ENCODE measurements at places on chromosomes 2 and 18.
A peak's percentile ranks its signal among the peaks of the same experiment; 100 is the strongest.

GRCh38 chr18:5669585-5669984, 125.8 kb upstream of the EPB41L3 start:
- no peak for DNase-seq

DNA sequence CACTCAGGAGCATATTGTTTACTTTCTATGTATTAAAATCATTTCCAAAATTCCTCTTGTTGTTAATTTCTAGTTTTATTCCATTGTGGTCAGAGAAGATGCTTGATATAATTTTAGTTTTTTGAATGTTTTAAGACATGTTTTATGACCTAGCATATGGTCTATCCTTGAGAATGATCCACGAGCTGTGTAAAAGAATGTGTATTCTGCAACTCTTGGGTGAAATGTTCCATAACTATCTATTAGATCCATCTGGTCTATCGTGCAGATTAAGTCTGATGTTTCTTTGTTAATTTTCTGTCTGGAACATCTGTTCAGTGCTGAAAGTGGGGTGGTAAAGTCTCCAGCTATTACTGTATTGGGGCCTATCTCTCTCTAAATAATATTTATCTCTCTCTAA, 83.3 kb upstream of the EPAS1 start:
- DNase-seq: no peak

GRCh38 chr18:59996370-59996966, 96.7 kb downstream of the PMAIP1 start:
- DNase-seq: peak; percentile 58

DNA sequence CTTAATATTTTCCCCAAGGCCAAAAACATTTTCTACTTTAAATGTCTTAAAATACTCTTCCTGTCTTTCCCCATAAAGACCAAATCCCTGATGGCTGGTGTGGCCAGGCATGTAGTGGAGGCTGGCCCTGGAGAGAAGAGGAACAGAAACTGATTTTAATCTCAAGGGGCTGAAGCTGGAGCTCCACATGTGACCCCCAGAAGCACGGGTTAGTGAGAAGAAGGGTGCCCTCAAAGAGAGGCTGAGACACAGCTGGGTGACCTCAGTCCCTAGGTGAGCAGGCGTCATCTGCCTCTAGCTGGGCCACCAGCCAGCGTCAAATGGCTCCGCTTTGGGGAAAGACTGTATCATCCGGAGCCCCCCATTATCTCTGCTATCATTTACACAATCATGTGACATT, 19.3 kb upstream of the TMEM18 start:
- DNase-seq: no peak

DNA sequence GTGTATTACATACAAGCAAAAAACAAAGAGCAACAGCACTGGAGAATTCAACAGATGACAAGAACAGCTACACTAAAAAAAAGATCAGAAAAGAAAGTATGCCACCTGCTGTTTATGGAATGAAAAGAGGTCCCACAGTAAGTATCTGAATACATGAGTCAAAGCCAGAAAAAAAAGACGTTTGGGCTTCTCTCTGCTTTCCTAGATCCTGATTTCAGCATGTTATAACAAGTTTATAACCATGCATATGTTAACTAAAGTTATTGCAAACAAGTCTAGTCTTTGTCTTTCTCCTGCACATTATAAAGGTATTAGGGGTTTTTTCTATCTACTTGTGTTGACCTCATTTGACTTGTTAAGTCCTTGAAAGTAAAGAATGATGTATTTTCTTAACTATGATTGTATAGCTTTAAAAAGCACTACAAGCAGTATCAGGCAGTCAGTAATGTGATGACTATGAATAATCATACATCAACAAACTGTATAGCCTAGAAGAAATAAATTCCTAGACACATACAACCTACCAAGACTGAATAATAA, 108.5 kb upstream of the COL5A2 start:
- peak; percentile 23 for DNase-seq

GRCh38 chr2:40372283-40372985, 79.5 kb downstream of the SLC8A1 start:
- no peak for DNase-seq

DNA sequence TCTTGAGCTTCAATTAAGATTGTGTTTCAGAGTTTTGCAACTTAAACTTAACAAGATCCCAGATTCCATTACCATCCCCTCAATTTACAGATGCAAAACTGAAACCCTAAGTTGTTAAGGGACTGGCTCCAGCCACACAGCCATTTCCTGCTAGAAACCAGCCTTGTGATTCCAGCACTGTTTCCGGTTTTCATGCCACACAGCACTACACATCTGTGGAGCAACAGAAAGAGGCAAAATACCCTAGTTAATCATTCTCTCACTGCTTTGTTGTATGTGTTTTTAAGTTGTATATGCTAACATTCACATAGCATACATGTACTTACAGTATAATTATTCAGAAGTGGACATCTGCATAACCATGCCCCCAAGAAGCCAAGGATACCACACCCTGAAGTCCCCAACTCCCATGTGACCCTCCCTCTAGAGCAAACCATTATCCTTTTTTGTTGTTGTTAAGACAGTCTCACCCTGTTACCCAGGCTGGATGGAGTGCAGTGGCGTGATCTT, 87.4 kb downstream of the MYO5B start:
- no peak for DNase-seq

DNA sequence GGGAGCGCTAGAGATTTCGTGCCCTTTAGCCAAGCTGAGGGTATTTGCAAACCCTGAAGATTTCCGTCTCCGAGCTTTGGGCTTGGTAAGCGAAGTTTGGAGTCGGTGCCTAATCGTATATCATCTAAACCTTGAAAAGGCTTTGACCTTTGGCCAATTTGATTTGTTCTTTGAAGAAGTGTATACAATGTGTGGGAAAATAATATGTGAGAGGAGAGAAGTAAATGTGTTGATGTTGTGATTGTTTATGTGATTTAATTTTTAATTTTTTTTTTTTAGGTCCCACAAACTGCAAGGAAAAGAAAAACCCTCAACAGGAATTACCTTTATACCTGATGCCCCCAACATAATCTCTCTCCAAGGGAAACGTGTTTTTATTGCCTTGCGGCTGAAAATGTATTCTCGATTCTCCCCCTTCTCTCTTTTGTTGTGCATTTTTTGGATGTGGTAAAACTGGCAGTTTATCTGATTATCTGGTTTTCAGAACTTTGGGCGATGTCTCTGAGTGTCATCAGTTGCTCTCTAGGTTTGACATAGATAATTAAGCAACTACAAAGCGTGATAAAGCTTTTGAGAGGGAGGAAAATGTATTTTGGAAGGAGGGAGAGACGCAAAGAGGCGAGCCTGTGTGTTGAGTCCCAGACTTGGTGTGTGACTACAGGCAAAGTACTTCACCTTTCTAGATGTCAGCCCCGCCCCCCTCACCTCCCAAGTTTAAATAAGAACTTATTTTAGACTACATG, 912 bp upstream of the FBXO11 start:
- no peak for DNase-seq

DNA sequence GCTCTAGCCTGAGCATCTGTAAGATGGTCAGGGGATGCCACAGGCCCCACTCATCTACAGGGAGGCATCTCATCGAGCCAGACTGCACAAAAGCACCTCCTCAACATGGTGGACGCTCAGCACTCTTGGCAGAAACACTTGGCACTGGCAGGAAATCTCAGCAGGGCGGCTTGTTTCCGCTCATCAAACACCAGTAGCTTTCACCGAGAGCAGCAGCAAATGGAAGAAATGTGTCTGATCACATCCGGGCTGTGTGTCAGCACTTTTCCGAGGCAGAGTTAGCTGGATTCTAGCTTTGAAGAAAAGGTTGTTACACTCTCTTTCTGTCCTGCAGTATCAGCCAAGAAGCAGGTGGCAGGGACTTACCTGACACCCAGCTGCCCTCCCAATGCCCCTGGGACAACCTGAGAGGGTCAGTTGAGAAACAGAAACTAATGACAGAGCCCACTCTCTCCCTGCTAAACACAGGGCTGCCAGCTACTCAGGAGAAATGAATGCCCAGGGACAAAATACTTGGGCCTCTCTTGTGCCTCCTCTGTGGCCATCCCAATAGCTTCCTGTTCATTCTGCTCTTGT, 68.9 kb upstream of the FZD7 start:
- DNase-seq: no peak

DNA sequence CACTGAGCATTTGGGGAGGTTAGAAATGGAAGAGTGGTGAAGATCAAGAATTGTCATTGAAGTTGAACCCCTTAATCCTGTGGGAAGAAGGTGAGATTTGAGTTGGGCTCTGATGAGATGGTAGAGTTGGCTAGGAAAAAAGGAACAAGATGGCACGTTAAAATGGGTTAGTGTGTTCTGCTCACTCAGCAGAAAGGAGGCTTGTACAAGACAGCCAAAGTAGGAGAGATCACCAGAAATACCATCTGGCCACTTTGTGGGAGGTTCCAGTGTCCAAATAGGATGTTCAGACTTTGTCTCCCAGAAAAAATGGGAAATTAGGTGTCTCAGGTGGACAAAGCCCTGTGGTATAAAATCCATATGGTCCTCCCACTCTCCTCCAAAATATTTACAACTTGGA, 56.0 kb upstream of the SLC14A2 start:
- DNase-seq: no peak

DNA sequence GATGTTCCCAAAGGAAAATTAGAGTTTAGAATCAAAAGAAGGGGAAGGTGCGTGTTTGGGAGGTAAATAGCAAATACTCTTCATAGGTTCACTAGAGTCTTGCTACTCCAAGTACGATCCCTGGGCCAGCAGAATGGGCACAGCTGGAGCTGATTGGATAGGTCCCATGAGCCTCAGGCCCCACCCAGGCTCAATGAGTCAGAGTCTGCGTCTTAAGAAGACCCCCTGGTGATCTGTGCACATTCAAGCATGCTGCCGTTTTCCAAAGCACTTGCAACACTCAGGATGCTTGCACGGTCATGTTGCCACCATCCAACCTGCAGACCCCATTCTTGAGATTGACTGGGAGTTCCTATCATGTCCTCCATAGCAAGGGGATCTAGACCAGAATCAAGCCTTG, 40.5 kb downstream of the ABCG8 start:
- DNase-seq: no peak

DNA sequence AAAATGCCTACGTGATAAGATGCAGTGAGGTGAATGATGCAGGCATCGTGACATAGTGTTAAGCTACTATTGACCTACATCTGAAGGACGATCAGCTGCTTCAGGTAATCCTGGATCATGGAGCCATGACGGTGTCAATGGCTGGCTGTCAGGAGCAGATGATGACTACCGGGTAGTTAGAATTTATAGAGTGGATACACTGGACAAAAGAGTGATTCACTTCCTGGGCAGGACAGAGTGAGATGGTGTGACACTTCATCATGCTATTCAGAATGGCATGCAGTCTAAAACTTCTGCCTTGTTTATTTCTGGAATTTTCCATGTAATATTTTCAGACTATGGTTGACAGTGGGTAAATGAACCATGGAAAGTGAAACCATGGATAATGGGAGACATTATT, 29.5 kb downstream of the METTL8 start:
- DNase-seq: no peak

- DNase-seq: no peak
Measured at GRCh38 chr2:136045835-136046570, 60.6 kb upstream of the DARS1 start.

DNA sequence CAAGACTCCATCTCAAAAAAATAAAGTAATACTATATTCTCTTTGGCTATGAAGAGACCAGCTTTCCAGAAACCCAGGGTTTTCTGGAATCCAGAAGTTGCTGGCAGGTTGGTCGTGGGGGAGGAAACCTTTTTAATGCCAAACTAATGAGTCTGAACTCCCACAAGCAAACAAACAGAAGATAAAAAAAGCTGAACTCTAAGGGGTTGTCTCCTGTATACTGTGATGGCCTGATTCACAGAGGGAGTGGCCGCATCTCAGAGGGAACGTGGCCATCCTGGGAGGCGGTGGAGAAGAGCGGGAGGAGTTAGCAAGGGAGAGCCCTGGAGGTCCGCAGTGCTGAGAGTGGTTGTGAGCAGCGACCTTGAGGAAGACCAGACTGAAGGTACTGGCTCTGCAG, 36.1 kb downstream of the LIMS1 start:
- no peak for DNase-seq

Data from SK-N-SH (cell line).